ENCODE measurements at places on chromosomes 13 and 19.

DNA sequence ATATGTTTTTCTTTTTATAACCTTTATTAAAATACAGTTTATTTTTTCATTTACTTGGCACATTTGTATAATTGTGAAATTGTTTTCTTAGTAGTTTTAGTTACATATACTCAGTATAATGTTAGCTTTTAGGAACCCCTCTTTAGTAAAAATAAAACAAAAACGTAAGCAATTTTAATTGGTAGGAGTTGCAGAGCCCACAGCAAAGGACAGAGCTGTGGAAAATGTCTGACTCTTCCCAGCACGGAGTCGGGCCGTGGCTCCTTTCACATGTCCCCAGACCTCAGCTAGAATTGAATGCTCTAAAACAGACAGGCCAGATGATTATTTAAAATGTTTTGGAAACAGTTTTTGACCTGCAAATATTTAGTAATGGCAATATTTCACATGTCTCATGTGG is 27.9 kb upstream of the CEACAM21 start:
- no peak for DNase-seq

- DNase-seq, result no peak
Observed at GRCh38 chr19:6593651-6594416, 2.9 kb upstream of the CD70 start.

DNA sequence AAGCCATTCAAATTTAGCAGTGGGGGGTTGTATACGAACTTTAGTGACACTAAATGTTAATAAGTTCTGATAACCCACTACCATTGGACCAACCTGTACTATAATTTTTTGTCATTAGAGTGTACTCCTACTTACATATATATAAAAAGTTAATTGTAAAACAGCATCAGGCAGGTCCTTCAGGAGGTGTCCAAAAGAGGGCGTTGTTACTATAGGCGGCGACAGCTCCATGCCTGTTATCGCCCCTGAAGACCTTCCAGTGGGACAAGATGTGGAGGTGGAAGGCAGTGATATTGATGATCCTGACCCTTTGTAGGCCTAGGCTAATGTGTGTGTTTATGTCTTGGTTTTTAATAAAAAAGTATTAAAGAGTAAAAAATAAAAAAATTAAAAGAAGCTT is 27.5 kb downstream of the SPRYD7 start:
- DNase-seq, result no peak

- no peak for DNase-seq
Observed at GRCh38 chr19:54606230-54606629, 12.8 kb downstream of the LILRA1 start.

DNA sequence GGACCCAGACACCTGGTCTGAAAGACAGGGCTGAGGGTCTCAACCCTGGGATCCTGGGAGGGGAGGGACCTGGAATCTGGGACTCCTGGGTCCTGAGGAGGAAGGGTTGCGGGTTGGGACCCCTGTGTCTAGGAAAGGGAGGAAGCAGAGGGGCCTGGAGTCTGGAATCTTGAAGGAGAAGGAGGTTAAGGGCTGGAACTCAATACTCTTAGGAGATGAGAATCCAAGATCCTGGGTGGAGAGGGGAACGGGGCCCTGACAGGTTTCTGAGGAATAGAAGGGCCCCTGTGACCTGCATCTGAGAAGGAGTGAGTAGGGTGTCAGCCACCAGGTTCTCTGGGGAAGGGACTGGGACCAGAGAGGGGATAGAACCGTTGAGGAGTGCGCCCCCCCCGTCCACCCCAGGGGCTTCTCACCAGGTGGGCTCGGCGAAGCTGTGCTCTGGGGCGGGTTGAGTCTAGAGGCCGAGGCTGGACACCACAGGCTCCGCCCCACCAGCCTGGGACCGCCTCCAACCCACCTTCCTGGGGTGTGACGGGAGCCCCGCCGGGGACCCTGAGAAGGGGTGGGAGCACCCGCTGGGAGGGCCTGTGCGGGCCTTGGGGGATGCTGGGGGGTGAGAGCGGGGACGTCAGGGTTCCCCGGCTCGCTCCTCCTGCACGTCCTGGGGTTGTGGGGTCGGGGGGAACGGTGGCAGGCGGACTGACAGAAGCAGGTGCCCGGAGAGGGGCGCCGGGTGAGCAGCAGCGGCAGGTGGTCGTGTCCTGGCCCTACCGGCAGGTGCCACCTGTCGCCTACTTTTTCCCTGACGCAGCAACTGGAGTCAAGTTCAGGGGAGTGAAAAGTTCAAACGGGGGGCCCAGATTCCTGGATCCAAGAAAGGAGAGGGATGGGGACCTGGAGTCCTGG is at the start of gene MAMSTR:
TSS of gene MAMSTR (minus strand) at position 463 of the 909 bp plus-strand sequence. CDS start 694 bp downstream, outside the sequence.
- no peak for DNase-seq

DNA sequence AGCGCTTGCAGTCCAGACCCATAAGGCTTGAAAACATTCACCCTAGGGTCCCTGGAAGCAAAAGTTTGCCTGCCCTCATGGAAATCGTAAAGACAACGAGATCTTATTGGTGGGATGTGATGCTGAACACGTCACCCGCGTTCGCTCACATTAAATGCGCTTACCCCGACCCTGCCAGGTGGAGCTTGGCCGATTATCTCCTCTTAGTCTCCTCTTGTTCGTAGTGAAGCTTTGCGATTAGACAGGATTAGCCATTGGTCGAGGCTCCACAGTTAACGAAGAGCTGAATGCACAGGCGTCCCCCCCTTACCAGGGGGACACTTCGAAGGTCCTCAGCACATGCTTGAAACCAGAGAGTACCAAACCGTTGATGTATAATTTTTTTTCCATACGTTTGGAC is 16.0 kb upstream of the KDM4B start:
- no peak for DNase-seq

DNA sequence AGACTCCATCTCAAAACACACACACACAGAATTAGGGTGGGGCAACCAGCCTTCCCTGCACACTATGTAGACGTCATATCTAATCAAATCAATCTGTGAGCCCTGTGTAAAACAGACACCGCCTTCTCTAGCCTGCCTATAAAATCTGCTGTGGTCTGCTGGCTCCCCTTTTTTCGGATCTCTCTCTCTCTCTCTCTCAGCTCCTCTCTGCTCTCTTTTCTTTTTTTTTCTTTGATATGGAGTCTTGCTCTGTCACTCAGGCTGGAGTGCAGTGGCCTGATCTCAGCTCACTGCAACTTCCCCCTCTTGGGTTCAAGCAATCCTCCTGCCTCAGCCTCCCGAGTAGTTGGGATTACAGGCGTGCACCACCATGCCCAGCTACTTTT is 11.8 kb upstream of the CD70 start:
- DNase-seq, result no peak

Measured in mesothelial cell of epicardium (in vitro differentiated cells).